ENCODE measurements at places on chromosomes 7 and 10. TPM values are rescaled to one million over a fixed set of nuclear protein-coding genes. Genes with fewer than 3 reads are reported as not detected.

Gene TMEM178B
- total RNA-seq, result not detected

Gene ZNF365
- total RNA-seq, result 2.2 TPM

Gene CTAGE8
- total RNA-seq, result not detected

Gene CALML3
- total RNA-seq, result not detected

Gene PHKG1
- total RNA-seq, result 0.27 TPM

Gene GRB10
- total RNA-seq, result 131 TPM

Gene NAMPT
- 347 TPM for total RNA-seq

Gene BAIAP2L1
- 0.27 TPM for total RNA-seq

Gene CALCR
- total RNA-seq, result not detected

Gene RET
- total RNA-seq, result 0.07 TPM

Gene ANK3
- total RNA-seq, result 9.2 TPM

Gene ATG9B
- total RNA-seq, result under 0.01 TPM

Gene SPDYE5
- total RNA-seq, result under 0.01 TPM

Gene SP4
- total RNA-seq, result 29.1 TPM

Gene GIMAP7
- total RNA-seq, result 30.9 TPM

Gene CTTNBP2
- total RNA-seq, result not detected

Gene HMX2
- total RNA-seq, result not detected

Gene GNGT1
- total RNA-seq, result not detected
